ENCODE measurements at places on chromosomes 2 and 18.

GRCh38 chr18:44709307-44710126 is 28.8 kb downstream of the SETBP1 start:
- DNase-seq, result no peak

DNA sequence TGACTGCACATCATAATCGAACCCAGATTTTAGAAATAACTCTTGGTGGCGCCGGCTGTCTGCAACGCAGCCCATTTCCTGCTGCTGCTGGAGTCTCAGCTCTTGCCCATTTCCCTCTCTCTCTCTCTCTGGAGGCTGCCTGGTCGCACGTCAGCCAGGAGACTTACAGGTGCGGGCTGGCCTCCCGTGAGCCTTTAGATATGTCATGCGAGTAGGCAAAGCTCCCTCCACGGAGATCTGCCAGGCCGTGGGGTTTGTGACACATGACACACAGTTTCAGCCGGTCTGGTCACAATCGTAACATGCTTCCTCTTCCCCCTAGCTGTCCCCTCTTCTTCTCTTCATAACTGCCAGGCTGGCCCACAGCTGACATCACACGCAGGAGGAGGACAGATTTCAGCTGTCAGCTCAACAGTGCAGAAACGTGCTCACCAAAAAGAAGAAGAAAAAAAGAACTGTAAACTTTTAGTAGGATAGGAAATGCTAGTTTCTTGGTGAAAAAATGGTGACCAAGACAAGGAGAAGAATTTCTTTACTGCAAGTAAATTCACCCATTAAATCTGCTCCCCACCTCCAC is 489.3 kb downstream of the ZNF516 start:
- DNase-seq, result no peak

- DNase-seq, result no peak
Observed at GRCh38 chr2:80737047-80737446, 432.5 kb upstream of the LRRTM1 start.

- no peak for DNase-seq
Observed at GRCh38 chr18:10789180-10789579, 263.4 kb downstream of the NAPG start.

GRCh38 chr18:2909431-2910140 is 62.8 kb downstream of the EMILIN2 start:
- DNase-seq, result no peak

- DNase-seq, result no peak
Observed at GRCh38 chr2:230267556-230267955, 42.0 kb downstream of the SP140 start.

- no peak for DNase-seq
Observed at GRCh38 chr2:179238027-179238426, 26.6 kb downstream of the SESTD1 start.
